ENCODE measurements at places on chromosomes 2 and 18. TPM values are rescaled to one million over a fixed set of nuclear protein-coding genes. Genes with fewer than 3 reads are reported as not detected.

The MEMO1 gene
- 48.3 TPM for total RNA-seq

The CFAP65 gene
- total RNA-seq, result 1.3 TPM

The TFCP2L1 gene
- total RNA-seq, result 21.1 TPM

The REG1B gene
- not detected for total RNA-seq

The SPEG gene
- total RNA-seq, result 16.7 TPM

The FTCDNL1 gene
- total RNA-seq, result 1.9 TPM

The ALPP gene
- not detected for total RNA-seq

The SERPINB7 gene
- 0.19 TPM for total RNA-seq

The ACADL gene
- 1.0 TPM for total RNA-seq

The PLA2R1 gene
- total RNA-seq, result 5.8 TPM

The CEP68 gene
- 9.6 TPM for total RNA-seq

The ZBTB14 gene
- 10.8 TPM for total RNA-seq

The IL1B gene
- total RNA-seq, result 15.5 TPM

The PPM1G gene
- 121 TPM for total RNA-seq

The SERPINB4 gene
- not detected for total RNA-seq

The TUBA4A gene
- total RNA-seq, result 97.9 TPM

The RBM43 gene
- total RNA-seq, result 5.2 TPM

The RNF152 gene
- 1.0 TPM for total RNA-seq
